ENCODE measurements at places on chromosomes 6 and 20.

DNA sequence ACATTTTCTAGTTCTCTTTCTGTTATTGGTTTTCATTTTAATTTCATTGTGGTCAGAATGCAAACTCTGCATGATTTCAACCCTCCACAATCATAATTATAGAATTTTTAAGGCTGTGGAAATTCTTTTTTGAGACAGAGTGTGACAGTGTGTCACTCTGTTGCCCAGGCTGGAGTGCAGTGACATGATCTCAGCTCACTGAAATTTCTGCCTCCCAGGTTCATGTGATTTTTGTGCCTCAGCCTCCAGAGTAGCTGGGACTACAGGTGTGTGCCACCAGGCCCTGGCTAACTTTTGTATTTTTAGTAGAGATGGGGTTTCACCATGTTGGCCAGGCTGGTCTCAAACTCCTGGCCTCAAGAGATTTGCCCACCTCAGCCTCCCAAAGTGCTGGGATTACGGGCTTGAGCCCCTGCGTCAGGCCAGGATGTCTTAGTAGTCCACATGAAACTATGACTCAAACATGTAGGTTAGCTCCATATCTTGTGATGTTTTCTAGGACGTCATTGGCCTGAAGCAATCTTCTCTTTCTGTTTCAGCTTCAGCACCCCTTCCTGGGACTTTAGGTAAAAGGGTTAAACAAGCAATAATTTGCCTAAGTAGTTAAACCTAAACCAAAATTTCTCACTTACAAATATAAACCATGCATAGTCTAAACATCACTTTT, 47.4 kb upstream of the SAMD3 start:
- DNase-seq, result no peak

DNA sequence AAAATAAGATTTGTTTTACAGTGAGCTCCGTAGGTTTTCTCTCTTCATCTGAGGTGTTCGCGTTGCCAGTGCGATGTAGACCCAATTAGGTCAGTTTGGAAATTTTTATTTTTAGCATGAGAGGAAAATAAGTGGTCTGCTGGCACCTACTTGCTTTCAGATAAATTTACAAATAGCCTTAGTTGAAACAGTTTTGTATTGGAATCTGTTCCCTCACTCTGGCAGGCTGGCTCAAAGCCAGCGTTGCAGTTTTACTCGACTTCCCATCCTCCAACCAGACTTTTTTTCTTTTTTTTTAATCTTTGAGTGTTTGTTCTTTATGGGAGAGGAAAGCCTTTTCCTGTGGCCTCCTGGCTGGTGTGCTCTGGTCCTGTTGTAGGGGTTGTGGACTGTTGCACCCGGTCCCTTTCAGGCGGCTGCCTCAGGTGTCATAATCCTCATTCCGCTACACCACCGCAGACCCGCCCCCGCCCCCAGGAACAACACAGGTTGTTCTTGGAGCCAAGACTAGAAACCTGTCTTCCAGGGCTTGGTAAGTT, 46.7 kb downstream of the TIAM2 start:
- no peak for DNase-seq

DNA sequence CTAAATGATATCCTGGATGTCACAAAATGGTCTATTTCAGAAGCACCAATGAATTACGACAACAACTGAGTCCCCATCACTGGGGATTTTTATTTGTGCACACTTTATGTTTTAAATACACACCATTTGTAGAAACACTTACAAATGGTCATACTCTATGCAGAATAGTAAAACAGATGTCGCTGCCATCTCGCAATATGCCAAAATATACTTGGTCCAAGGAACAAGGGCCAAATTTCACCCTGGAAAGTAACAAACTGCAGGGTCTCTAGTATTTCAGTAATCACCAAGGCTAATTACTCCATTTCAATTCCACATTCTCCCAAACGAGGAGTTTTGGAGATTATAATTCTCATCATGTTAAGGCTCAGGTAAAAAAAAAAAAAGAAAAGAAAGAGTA, 215.2 kb downstream of the LMBRD1 start:
- no peak for DNase-seq

DNA sequence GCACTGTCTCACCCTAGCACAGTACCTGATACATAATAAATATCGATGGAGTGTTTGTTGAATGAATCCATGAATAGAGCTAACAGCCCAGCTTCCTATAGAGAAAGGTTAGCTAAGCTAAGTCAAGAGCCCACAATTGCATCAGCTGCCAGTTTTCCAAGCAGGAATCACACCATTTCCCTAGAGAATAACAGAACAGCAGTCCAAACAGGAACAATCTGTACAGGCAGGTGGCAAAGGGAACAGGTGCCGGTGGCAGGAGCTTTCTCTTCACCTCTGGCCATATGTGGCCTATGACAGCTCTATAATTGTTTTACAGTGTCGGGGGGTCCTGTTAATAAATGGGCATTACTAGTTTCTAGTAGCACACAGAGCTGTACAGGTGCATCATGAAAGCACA, 38.8 kb downstream of the ISM1 start:
- DNase-seq, result no peak

GRCh38 chr6:17492350-17492749, 99.0 kb downstream of the CAP2 start:
- no peak for DNase-seq

DNA sequence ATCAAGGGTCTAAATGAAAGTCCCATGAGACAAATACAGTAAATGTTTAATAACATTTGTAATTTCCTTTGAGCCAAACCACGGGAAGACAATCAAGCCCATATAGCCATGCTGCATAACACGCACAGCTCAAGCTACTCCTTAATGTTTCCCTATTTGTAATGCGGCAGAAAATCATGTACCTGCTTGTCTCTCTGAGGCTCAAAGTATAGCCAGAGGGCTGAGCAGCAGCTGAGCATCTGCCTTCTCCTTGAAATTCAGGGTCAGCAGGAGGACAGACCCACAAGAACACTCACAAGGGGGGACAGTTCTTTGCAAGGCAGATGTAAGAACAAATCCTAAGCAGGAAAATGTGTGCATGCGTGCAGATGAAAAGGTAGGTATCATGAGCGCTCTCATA, 45.8 kb upstream of the JARID2 start:
- DNase-seq, result no peak

GRCh38 chr20:54848262-54848661, 372.9 kb downstream of the DOK5 start:
- no peak for DNase-seq

DNA sequence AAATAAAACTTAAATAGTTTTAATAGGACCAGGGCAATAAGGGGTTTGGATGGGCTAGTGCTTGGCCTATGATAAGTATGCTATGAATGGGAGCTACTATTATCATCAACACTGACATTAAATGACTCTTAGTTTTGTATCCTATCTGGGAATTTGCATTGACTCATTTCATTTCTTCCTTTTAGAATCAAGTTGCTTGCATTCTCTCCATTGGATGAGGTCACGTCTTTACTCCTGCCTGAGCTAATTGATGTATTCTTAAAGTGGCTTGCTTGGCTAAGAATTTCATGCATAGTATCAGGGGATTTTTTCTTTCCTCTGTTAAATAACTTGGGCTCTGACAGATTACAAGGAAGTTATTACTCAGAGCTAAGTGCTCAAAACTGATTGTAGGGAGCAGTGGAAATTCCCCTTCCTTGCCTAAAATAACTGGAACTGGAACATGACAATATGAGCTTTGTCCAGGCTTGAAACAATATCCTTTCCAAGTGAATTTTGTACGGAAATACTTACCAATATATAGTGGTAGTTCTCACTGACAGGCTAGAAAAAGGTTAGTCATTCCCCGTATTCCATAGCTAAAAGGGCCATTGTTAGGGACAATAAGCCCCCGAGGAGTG, 169.9 kb downstream of the BCAS1 start:
- DNase-seq, result no peak

GRCh38 chr20:33881989-33882388, 70.8 kb downstream of the CHMP4B start:
- DNase-seq, result no peak

GRCh38 chr6:34130862-34131261, 15.0 kb downstream of the GRM4 start:
- DNase-seq, result no peak

- no peak for DNase-seq
These were observed 1.0 kb upstream of the E2F3 start for GRCh38 chr6:20400456-20401204.

- DNase-seq, result no peak
These were observed 21.5 kb downstream of the EZR start for GRCh38 chr6:158797331-158798310.

DNA sequence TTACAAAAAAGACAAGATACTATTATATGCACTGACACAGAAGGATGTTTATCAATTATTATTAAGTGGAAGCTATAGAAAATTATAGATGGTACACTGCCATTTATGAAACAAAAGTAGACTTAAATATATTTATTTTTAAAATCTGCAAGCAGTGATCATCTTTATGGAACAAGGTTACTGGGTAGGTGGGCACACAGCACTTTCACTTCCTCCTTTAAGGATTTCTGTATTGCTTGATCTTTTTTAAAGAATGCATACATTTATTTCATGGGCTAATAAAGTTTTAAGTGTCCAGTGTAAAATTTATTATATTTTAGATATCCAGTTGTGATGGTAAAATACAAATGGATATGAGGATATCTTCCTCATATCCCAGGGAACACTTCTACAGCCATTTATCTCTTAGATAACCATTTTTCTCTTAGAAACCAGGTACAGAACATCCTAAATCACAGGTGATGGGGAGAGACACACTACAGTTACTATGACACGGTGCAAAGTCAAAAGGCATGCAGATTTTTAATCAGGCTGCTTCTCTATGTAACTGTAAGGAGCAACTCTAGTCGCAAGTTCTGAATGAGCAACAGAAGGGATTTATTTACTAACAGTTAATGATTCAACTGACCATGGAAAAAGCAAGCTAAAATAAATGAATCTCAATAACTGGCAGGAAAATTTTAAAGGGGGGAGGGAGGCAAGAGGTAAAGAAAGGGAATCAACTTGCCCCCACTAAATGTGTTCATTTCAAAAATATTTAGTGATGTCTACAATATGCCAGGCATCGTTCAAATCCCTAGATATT, 2.2 kb downstream of the FBXL4 start:
- DNase-seq, result no peak

GRCh38 chr6:3878048-3878666, 29.0 kb downstream of the FAM50B start:
- no peak for DNase-seq

- no peak for DNase-seq
These were observed 3.4 kb upstream of the SRC start for GRCh38 chr20:37342231-37343177.

GRCh38 chr6:6818078-6818639, 229.6 kb downstream of the LY86 start:
- no peak for DNase-seq

DNA sequence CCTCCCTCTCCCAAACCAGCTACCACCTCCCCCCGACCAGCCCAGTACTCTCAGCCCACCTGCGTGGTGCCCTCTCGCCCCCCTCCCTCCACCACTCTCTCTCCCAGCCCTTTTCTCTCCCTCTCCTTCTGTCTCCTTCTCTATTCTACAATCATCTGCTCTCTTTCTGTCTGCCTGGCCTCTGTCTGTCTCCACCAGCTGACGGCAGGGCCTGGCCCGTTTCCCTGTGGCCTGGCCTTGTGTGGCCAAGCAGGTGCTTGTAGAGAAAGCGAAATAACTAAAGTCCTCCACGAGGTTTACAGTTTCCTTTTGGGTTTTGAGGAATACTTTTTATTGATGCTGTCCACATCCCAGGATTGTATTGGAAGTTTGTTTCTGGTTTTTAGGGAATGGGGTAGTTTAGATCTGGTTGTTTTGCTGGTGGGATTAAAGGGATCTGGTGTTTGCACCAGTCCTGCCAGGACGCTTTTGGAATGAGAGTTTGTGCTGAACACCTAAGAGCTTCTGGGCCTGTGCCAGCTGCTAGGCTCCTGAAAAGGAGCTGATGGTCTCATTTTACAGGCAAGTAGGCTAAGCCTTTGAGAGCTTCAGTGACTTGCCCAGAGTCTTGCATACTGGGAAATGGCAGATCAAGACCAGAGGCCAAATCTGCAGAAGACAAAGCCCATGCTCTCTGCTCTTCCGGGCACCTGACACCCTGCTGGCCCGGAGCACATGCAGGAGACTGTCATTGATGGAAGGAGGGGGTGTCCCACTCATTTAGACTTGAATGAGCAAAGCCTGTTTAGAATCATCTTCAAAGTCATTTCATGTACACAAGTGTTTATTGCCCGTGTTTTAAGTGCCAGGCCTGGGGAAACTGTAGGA, 161.7 kb downstream of the SYCP2 start:
- no peak for DNase-seq

GRCh38 chr6:127366282-127367022, 23.0 kb upstream of the ECHDC1 start:
- no peak for DNase-seq

DNA sequence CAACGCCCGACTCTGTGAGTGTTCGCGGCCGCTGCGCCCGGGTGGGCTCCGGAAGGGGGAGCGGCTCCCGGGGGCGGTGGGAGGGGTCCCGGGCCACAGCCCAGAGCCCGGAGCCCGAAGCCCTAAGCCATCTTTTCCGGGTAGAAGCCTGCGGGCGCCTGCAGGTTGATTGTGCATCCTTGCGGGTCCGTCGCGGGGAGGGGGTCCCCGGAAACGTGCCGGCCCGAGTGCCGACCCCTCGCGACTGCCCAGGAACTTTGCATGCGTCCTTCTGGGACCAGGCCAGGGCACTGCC, 413 bp downstream of the PTPRA start:
- DNase-seq, result no peak

GRCh38 chr6:70575899-70576495, 9.3 kb downstream of the SDHAF4 start:
- DNase-seq, result no peak

GRCh38 chr20:57559658-57560553, 1.0 kb upstream of the PCK1 start:
- DNase-seq, result no peak

Measured in type B pancreatic cell (in vitro differentiated cells).